ENCODE measurements at places on chromosomes 13 and 19.

GRCh38 chr13:44147233-44147632 lies 226.4 kb upstream of the SERP2 start:
- no peak for DNase-seq

DNA sequence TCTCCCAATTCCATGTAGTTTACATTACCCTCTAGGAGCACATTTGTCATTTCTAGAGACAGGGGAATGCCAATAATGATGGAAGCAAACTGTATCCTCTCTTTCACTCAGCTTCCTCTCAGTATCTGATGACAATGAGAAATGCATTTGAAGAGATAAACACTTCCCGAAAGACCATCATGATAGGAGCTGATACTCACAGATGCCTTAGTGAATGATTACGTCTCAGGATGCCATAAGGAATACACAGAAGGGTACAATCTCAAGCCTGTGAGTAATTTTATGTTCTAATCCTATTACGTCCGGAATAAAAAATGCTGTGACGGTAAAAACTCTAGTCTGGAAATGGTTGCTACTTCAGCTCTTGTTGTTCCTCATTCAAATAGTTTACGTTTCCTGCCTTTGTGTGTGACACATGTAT lies 663.8 kb upstream of the MIR17HG start:
- no peak for DNase-seq

- no peak for DNase-seq
Measured at GRCh38 chr19:49422407-49423070, 702 bp downstream of the PTH2 start.

DNA sequence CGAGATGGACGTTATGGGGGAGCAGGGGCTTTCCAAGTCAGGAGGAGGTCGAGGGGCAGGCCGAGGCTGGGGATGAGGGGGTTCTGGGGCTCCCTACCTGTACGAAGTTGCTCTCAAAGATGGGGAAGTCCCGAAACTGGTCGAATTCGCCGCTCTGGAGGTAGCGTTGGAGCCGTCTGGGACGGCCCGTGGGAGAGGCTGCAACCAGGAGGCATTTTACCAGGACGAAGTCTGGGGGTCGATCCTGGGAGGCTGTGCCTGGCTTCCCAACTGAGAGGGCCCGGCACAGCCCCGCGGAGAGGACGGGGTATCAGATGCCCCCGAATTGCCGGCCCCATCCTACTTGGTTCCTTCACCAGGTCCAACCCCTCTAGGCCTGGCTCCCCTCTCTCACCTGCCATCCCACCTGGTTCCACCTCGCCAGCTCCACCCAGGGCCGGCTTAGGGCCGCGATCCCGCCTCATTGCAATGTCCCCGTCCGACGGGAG lies 527 bp upstream of the EMC10 start:
- DNase-seq, result no peak

GRCh38 chr13:98488736-98489135 lies 88.2 kb downstream of the STK24 start:
- DNase-seq, result no peak

- no peak for DNase-seq
Measured at GRCh38 chr19:46656541-46656940, 4.4 kb downstream of the DACT3 start.

DNA sequence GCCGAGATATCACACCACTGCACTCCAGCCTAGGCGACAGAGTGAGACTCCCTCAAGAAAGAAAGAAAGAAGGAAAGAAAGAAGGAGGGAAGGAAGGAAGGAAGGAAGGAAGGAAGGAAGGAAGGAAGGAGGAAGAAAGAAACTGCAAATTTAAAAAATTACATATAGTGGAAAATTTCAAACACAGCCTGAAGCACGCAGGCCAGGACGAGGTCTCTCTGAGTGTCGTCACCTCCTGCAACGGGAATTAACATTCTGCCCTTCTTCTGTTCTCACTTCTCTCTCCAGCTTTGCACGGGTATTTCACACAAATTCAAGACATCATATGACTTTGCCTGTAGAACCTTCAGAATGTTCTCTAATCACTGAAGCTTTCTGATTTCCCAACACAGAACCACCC lies 108.2 kb downstream of the GNG7 start:
- DNase-seq, result no peak

GRCh38 chr13:44438234-44438579 lies 64.6 kb downstream of the SERP2 start:
- no peak for DNase-seq

- no peak for DNase-seq
Measured at GRCh38 chr19:35766571-35767104, 8.7 kb downstream of the PROSER3 start.

DNA sequence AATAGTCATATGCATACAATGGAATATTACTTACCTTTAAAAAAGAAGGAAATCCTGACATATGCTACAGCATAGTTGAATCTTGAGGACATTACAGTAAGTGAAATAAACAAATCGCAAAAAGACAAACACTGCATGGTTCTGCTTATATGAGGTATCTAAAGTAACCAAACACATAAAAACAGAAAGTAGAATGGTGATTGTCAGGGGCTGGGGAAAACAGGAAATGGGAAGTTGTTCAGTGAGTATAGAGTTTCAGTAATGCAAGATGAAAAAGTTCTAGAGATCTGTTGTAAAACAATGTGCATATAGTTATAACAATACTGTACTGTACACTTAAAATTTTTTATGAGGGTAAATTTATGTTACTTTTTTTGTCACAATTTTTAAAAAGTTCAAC lies 219.4 kb downstream of the KLF5 start:
- no peak for DNase-seq

DNA sequence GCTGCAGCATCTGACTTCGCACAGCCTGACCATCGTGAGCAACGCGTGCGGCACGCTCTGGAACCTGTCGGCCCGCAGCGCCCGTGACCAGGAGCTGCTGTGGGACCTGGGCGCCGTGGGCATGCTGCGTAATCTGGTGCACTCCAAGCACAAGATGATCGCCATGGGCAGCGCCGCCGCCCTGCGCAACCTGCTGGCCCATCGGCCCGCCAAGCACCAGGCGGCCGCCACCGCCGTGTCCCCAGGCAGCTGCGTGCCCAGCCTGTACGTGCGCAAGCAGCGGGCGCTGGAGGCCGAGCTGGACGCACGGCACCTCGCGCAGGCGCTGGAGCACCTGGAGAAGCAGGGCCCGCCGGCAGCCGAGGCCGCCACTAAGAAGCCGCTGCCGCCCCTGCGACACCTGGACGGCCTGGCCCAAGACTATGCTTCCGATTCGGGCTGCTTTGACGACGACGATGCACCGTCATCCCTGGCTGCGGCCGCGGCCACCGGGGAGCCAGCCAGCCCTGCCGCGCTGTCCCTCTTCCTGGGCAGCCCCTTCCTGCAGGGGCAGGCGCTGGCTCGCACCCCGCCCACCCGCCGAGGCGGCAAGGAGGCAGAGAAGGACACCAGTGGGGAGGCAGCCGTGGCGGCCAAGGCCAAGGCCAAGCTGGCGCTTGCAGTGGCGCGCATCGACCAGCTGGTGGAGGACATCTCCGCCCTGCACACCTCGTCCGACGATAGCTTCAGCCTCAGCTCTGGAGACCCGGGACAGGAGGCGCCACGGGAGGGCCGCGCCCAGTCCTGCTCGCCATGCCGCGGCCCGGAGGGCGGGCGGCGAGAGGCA lies 13.6 kb downstream of the C19orf25 start:
- no peak for DNase-seq

- DNase-seq, result no peak
Measured at GRCh38 chr19:18185538-18185937, 7.5 kb upstream of the MPV17L2 start.

GRCh38 chr19:49411681-49412326 lies 11.4 kb downstream of the PTH2 start:
- DNase-seq, result no peak

DNA sequence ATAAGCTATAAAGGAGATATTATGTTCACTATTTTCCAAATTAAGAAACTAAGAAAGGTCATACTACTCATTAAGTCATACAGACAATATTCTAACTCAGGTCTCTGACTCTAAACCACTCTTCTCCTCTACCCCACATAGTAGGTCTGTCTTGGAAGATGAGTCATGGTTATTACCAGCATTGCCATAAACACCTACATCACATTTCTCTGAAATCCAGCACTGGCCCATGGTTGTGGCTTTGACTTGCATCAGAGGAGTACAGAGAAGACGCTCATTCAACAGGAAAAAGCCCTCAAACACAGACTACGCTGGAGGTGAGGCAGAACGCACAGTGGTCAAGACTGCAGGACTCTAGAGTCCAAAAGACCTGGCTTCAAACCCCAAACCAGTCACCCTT lies 476.8 kb downstream of the COG6 start:
- no peak for DNase-seq

- DNase-seq, result no peak
Measured at GRCh38 chr13:20969182-20969581, 66.6 kb upstream of the XPO4 start.

DNA sequence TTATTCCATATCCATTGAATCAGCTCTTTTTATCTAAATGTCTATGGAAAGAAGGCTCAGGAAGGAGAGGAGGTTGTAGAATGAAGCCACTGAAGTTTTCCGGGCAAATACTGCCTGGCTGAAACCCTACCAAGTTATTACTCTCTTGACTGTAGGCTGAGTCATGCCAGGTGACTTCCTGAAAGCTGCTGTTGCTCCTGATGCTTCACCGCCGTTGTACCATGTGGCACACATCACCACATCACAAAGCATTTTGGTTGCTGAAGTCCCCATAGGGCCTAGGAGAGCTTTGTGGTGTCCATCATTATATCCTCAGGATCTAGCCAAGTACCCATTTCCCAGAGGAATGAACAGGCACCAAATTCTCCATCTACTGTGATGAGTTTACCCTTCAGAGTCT lies 11.1 kb upstream of the TDRD12 start:
- DNase-seq, result no peak

GRCh38 chr13:91134803-91135184 lies 212.7 kb upstream of the MIR17HG start:
- no peak for DNase-seq

- no peak for DNase-seq
Measured at GRCh38 chr13:113046128-113046882, 59.3 kb upstream of the F7 start.

- DNase-seq, result no peak
Measured at GRCh38 chr13:67619351-67619994, 389.3 kb upstream of the PCDH9 start.

DNA sequence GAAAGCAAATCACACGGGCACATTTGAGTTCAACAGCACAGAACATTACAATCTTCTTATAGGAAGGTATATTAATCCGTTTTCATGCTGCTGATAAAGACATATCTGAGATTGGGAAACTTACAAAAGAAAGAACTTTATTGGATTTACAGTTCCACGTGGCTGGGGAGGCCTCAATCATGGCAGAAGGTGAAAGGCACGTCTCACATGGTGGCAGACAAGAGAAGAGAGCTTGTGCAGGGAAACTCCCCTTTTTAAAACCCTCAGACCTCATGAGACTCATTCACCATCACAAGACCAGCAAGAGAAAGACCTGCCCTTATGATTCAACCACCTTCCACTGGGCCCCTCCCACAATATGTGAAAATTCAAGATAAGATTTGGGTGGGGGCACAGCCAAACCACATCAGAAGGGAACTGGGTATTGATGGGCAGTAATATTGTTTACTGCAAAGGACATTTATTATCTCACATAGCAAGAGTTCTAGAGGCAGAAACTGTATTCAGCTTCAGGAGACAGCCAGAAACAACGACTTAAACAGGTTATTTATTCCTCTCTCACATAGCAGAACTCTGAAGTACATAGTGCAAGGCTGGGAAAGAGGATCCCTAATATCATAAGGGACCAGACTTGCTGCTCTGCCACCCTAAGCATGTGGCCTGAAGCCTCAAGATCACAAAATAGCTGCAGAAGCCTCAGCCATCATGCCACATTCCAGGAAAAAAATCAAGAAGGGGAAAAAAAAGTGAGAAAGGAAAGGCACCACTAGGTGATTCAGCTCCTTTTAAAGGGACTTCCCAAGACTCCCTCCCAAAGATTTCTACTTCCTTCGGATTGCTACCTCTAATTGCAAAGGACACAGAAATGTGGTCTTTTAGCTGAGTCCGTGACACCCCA lies 23.1 kb downstream of the FXYD5 start:
- DNase-seq, result no peak

GRCh38 chr13:95724252-95724651 lies 47.3 kb downstream of the DNAJC3 start:
- no peak for DNase-seq

- no peak for DNase-seq
Measured at GRCh38 chr13:90792335-90792734, 555.2 kb upstream of the MIR17HG start.

GRCh38 chr19:41699968-41700323 lies 8.5 kb upstream of the CEACAM5 start:
- no peak for DNase-seq

- DNase-seq, result no peak
Measured at GRCh38 chr19:55172741-55173140, 6.3 kb upstream of the DNAAF3 start.

DNA sequence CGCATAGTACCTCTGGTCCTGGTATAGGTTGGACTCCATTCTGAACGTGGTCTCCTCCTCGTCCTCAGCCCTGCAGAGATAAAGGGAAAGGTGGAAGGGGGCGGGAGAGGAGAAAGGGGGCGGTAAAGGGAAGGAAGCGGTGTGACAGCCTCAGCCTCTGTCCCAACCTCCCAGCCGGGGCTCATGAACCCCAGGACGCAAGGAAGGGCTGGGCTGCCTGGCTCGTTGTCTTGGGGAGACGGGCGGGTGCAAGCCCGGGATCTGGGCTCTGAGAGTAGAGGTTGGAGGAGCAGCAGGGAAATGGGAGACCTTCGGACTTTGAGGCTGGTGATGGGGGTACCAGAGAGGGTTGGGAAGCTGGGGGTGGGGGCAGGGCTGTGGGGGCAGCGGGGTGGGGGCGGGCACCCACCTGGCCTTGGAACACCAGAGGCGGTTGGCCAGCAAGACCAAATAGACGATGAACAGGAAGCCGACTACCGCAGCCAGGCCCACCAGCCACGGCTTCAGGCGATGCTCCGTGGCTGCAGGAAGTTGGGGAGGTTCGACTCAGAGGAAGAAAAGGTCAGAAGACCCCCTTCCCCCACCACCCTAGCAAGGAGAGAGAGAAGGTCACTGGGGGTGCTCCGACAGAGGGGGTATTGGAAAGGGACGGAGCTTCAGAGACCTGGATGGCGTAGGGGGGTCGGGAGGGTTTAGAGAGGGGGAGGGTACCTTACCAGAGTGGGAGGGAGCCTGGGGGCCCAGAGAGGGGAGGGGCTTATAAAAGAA lies 1.7 kb downstream of the SMIM24 start:
- DNase-seq, result no peak

DNA sequence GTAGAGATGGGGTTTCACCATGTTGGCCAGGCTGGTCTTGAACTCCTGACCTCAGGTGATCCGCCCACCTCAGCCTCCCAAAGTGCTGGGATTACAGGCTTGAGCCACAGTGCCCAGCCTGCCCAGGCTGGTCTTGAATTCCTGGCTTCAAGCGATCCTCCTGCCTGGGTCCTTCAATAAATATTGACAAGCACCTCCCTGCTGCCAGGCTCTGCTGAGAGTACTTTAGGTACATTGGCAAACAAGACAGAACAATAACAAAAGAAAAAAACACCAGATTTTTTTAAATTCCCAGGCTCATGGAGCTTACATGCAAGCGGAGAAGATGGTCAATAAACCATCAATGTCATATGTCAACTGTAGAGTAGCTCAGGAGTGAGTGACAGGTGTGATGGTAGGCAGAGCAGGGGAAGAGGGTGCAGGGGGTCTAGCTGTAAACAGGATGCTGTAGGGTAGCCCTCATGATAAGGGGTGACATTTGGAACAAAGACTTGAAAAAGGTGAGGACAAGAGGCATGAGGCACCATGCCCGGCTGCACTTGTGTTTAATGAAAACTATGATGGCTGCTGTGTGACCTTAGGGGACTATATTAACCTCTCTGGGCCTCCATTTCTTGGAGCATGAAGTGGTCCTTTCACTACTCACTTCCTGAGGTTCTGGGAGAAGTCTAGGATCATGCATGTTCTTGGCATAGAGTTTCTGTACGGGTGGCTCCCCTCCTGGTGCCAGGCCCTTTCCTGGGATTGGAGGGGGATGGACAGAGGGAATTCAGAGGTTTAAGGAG lies 19.6 kb downstream of the SULT2B1 start:
- DNase-seq, result no peak
